ENCODE measurements at places on chromosomes 11 and 22.

DNA sequence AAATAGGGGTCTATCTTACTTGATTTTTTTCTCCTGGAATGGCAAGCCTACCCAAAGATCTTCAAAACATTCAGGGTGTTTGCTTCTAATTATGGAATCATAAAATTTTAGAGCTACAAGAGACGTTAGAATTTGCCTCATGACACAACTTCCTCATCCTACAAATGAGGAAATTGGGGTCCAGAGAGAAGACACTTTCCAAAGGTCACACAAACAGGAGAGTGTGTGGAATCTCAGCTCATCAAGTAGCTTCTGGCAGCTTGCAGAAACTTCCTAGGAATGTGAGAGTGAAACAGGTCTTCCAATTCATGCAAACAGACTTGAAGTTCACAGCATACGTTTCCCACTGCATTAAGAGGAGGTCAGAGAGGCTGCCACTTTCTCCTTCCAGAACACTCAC is 976.0 kb downstream of the OPCML start:
- no peak for DNase-seq

- no peak for DNase-seq
These were observed 1.7 kb upstream of the GAB2 start for GRCh38 chr11:78419327-78419726.

DNA sequence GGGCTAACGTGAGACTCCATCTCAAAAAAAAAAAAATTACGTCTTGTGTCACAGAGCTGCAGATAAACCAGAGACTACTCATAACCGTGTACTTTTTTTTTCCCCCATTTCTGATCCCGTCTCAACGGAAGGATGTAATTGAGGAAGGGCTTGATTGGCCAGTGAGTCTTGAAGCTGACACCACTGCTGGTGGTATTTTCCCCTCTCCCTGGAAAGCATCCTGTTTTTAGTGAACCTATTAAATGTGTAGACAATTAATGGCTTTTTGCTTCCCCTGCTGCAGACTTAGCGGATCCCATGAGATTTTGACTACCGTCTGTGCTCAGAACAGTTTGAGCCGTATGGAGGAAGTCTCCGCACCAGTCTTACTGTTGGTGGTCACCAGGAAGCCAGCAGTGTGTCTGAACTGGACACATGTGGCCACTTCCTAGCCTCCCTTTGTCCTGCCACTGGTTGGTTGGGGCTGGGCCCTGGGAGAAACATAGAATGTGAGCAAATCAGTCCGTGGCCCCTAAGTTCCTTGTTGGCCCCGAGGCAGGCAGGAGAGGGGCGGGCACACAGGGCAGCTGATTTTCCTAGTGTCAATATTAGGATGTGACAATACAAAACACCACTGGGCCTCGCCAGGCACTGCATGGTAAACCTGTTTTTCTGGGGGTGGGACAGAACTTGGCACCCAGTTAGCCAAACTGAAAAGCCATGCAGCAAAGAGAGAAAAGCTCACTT is 3.1 kb downstream of the BIK start:
- DNase-seq: no peak

- no peak for DNase-seq
These were observed 15.7 kb downstream of the KCNA4 start for GRCh38 chr11:30000986-30001750.

- no peak for DNase-seq
These were observed 16.2 kb downstream of the RELT start for GRCh38 chr11:73392108-73393010.

DNA sequence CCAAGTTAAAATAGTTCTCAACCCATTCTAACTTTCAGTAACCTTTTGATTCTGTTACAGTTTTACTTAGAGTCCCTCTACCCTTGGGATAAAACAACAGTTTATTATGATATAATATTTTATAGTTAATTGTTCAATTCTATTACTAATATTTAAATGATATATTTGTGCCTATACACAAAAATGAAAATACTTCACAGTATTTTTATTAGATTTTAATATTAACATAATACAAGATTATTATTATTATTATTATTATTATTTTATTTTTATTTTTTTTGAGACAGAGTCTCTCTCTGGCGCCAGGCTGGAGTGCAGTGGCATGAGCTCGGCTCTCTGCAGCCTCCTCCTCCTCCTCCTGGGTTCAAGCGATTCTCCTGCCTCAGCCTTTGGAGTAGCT is 416.7 kb downstream of the NTM start:
- DNase-seq: no peak

GRCh38 chr11:79097246-79097875 is 343.5 kb downstream of the TENM4 start:
- no peak for DNase-seq

GRCh38 chr11:9757809-9758636 is 94.1 kb downstream of the SWAP70 start:
- DNase-seq: peak; percentile 88

DNA sequence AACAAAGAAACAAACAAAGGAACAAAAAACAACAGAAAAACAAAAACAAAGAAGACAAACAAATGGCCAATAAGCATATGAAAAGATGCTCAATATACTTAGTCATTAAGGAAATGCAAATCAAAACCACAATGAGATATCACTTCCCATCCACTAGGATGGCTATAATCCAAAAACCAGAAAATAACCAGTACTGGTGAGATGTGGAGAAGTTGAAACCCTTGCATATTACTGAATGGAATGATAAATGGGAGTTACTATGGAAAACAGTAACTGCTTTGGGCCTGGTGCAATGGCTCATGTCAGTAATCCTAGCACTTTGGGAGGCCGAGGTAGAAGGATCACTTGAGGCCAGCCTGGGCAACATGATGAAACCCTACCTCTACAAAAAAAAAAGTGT is 44.9 kb upstream of the RBFOX2 start:
- no peak for DNase-seq

GRCh38 chr11:15901054-15901453 is 455.3 kb downstream of the SOX6 start:
- no peak for DNase-seq

- DNase-seq: no peak
These were observed 8.2 kb upstream of the F2 start for GRCh38 chr11:46710821-46711269.

- DNase-seq: no peak
These were observed 31.5 kb downstream of the CD44 start for GRCh38 chr11:35170503-35170902.

- DNase-seq: no peak
These were observed 55.2 kb downstream of the OSBP2 start for GRCh38 chr22:30749849-30750248.

- no peak for DNase-seq
These were observed 380.2 kb downstream of the OR4C45 start for GRCh38 chr11:50412832-50413231.

DNA sequence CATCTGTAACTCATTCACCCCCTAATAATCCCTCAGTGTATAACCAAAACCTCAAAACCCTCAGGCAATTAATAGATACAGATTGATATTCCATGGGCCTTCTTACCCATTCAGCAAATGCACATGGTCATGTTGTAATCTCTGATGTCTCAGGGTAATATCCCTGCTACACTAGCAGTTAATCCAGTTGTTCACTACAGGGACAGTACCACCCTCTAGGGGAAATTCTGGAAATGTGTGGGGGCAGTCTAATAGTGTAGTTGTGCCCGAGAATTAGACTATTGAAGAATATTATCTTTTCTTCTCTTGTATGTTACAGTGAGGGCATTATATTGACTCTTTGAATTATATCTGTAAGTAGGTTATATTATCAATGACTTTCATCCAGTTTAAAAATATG is 175.4 kb downstream of the CWF19L2 start:
- no peak for DNase-seq

GRCh38 chr22:29300467-29300806 is 6.0 kb upstream of the GAS2L1 start:
- no peak for DNase-seq

- DNase-seq: no peak
These were observed 51.8 kb downstream of the TRAF6 start for GRCh38 chr11:36458129-36458915.

DNA sequence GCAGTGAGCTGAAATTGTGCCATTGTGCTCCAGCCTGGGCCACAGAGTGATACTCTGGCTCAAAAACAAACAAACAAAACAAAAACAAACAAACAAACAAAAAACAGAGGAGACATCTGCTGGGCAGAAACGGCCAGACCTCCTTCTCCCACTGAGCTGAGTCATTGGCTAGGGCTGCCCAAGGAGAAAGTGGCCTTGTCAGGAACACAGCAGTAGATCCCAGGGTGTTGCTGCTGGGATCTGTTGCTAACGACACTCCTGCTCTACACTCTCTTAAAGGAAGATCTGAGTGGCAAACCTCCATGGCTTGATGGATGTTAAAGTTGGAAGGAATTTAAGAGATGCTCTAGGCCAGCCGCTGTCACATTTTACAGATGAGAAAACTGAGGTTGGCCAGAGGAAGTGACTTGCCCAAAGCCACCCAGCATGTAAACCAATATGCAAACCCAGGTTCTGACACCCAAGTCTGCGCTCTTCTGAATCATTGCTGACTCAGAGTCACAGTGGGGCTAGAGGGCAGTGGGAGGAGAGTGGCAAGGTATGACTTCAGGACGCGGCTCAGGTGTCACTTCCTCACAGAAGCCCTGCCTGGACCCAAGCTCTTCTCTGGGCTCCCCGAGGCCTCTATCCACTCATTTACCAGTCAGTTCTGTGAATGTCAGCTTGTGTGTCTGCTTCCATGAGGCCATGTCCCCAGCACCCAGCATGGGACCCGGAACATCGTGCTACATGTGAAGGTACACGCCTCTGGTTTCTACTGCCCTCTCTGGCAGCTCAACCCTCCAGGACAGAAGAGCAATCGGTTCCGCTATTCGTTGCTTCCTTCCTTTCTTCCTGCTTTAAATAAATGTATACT is 11.3 kb upstream of the GDPD5 start:
- DNase-seq: no peak

GRCh38 chr11:117906126-117906525 is 23.1 kb downstream of the TMPRSS13 start:
- no peak for DNase-seq

DNA sequence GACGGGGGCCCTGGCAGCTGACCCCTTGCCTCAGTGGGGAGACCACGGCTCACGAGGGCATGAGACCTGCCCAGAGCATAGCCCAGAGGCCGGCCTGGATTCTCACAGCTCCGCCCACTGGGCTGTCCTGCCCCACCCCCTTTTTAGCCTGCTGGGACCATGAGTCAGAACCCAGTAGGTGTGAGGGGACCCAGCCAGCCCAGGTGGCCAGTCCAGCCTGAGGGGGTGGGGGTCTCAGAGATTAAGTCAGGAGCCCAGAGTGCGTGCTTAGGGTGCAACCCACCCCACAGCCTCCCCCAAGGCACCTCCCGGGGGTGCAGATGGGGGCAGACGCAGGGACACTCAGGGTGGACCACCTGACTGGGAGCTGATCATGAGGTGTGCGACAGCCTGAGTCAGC is 40.1 kb upstream of the PPARA start:
- DNase-seq: no peak

GRCh38 chr11:120660024-120660565 is 148.5 kb downstream of the GRIK4 start:
- no peak for DNase-seq

DNA sequence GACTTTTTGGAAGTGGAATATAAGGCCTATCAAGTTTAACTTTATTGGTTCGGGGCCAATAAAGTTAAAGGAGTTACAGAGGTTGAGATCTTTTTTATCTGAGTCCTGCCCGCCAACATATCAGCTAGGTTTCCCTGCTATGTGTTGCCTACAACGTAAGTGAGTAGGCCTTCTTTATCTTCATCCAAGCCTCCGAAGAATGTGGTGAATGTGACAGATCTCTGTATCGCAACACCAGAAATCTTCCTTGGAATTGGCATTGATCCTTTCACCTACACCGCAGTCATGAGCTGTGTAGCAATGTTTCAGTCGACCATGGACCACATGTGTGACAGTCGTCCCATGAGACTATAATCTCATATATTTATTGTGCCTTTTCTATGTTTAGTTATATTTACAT is 37.3 kb upstream of the CADM1 start:
- no peak for DNase-seq

DNA sequence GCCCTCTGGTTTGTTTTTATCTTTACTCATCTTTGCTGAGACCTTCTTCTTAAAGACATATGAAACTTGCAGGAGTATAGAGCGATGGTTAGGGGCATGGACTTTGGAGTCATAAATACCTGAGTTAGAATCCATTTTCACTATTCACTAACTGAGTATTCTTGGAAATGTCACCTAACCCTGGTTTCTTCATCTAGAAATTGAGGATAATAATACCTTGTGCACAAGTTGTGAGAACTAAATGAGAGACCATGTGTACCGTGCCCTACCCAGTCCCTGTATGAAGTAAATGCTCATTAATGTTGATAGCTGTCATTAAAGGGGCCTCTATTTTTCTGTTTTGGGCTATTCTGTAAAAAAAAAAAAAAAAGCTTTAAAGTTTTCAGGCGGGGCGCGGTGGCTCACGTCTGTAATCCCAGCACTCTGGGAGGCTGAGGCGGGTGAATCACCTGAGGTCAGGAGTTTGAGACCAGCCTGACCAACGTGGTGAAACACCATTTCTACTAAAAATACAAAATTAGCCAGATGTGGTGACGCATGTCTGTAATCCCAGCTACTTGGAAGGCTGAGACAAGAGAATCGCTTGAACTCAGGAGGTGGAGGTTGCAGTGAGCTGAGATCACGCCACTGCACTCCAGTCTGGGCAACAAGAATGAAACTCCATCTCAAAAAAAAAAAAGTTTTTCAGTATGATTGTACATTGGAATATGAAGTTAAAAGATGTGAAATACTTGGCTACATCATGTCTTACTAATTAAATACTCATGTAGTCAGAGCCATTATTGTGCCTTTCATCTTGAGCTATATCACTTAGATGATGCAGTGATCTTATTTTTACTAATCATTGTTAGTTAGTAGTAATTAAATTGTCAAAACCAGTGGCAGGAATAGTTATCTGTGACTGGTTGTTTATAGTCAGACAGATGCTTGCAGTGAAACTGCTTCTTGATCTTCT is 95.0 kb downstream of the AMOTL1 start:
- no peak for DNase-seq

DNA sequence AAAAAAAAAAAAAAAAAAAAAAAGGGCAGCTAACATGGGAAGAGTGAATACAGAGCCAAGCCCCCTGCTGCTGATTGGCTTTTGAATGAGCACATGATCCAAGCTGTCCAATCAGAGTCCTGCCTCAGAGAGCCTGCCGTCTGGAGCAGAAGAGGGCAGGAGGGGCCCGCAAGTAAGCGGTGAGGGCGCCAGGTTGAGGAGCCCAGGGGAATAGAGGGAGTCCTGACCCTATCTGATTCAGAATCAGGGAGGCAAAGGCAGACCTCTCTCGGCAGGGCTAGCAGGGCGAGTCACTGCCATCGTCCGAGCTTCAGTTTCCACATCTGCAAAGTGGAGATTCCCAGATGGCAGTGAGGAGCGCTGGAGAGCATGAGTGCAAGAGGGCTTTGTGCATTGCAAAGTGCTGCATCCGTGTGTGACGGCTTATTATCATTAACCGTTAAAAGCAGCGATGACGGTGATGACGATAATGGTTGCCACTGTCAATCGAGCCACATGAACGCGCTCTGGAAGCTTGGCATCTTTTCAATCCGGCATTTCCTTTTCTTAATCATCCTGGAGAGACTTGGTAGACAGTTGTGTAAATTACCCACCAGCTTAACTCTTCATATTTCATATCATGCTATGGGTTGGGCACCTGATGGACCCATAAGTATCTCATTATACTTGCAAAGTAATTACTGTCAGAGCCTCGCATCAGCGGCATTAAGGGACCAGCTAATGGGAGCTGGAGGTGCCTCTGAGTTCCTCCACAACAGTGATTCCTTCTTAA is 68.6 kb upstream of the ATXN10 start:
- no peak for DNase-seq

Measured in stimulated activated naive CD4-positive, alpha-beta T cell (primary cell).